ENCODE measurements at places on chromosomes 6 and 20.

GRCh38 chr20:48705240-48706115, 122.3 kb downstream of the PREX1 start:
- no peak for DNase-seq

- no peak for DNase-seq
Measured at GRCh38 chr20:6029538-6029937, 24.3 kb downstream of the LRRN4 start.

GRCh38 chr6:321536-322258, 29.4 kb downstream of the DUSP22 start:
- no peak for DNase-seq

DNA sequence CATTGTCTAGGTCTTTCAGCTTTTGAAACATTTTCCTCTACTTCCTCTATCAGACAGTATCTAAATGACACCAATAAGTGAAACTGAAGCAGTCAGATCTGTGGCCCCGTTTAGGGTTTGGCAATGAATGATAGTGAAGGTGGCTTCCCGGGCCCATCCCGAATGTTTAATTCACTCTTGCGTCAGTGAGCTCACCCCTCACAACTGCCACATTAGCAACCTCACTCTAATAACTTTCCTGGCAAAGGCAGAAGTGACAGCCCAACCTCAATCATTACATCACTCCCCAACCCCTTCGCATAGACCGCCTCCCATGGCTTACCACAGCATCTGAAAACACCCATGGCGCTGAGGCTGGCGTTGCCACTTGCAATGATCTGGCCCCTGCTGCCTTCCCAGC, 92.4 kb upstream of the CD83 start:
- DNase-seq, result no peak

GRCh38 chr20:36259177-36260061, 23.1 kb downstream of the AAR2 start:
- no peak for DNase-seq

GRCh38 chr6:69696273-69696672, 100.5 kb downstream of the LMBRD1 start:
- DNase-seq, result no peak

DNA sequence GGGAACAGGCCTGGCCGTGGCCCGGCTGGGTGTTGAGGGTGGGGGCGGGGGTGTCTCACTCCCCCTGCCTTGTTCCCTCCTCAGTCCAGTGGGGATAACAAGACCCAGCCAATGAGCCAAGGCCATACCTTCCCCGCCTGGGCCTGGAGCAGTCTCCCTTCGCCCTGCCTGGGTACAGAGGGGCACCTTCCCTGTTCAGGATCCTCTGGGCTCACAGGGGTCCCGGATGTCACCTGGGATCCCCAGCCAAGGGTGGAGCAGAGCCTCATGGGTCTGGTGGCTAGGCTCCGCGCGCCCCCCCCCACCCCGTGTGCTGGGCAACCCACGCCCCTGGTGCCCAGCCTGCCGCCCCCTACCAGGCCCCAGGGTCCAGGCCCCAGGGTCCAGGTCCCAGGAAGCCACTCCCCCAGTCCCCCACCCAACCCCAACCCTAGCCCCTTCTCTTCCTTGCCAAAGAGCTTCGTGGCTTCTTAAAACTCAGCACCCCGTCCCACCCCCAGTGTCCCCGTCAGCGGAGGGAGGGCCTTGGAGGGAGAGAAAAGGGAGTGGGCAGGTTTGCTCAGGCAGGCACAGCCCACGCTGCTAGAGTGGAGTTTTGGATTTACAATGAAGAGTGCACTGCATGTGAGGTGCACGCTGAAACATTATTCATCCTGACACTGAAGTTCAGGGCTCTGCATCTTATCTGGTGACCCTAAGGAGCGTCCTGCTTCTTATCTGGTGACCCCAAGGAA, 11.8 kb downstream of the HRH3 start:
- DNase-seq, result no peak

DNA sequence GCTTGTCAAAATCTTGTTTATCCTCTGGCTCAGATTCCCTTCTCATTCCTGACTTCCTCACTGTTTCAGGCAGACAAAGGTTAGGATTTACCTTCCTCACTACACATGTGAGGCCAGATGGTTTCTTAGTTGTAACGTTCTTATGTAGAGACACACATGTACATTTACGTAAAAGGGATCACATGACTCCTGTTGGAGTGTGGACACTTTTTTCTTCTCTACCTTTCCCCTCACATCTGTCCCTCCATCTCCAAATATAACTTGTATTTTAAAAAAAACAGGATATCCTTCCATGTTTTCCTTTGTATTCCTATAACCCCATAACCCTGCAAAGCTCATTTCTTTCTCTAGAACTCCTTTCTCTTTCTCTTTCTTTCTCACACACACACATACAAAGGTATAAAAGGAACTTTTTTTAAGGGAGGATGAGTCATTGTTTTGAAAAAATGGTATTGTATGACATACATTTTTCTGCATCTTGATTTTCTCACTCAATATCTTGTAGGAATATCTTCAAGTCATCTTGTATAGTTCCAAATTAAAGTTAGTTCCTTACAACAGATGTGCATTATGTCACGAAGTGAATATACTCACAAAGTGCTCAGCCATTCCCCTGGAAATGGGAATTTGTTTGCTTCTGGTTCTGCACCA, 78.2 kb upstream of the SULF2 start:
- no peak for DNase-seq

DNA sequence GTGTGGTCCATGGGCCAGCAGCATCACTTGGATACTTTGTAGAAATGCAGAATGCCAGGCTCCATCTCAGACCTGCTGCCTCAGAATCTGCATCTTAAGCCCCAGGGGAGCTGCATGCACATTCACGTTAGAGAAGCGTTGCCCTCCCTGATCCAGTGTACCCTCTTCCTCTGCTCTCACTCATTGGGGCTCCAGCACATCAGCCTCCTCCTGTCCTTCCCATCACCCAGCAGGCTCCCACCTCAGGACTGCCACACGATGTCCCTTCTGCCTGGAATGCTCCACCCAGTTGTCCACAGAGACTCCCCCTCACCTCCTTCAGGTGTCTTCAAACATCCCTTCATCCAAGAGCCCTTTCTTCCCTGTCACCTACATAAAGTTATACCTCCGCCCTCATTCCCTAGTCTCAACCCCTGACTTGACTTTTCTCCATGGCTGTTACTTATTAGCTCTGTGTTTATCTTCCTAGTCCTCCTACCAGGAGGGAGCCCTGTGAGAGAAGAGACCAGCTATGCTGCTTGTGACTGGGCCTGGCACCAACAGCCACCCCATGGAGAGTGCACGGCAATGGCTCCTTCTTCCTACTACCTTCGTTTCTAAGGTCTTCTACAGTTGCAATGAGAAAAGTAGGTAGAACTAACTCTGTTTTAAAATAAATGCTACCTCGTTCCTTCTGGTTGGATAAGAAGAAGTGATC, 3.3 kb upstream of the ACSS1 start:
- no peak for DNase-seq

- DNase-seq, result no peak
Measured at GRCh38 chr6:72084992-72085569, 198.7 kb downstream of the RIMS1 start.
